ENCODE measurements at places on chromosomes 16 and 17.

DNA sequence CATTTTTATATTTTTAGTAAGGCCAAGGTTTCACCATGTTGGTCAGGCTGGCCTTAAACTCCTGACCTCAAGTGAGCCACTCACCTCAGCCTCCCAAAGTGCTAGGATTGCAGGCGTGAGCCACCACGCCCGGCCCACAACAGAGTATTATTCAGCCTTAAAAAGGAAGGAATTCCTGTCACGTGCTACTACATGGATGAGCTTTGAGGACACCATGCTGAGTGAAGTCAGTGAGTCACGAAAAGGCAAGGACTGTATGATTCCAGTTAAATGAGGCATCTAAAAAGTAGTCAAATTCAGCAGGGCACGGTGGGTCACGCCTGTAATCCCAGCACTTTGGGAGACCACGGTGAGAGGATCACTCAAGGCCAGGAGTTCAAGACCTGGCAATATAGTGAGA is 9.7 kb downstream of the CSF3 start:
- no peak for DNase-seq

DNA sequence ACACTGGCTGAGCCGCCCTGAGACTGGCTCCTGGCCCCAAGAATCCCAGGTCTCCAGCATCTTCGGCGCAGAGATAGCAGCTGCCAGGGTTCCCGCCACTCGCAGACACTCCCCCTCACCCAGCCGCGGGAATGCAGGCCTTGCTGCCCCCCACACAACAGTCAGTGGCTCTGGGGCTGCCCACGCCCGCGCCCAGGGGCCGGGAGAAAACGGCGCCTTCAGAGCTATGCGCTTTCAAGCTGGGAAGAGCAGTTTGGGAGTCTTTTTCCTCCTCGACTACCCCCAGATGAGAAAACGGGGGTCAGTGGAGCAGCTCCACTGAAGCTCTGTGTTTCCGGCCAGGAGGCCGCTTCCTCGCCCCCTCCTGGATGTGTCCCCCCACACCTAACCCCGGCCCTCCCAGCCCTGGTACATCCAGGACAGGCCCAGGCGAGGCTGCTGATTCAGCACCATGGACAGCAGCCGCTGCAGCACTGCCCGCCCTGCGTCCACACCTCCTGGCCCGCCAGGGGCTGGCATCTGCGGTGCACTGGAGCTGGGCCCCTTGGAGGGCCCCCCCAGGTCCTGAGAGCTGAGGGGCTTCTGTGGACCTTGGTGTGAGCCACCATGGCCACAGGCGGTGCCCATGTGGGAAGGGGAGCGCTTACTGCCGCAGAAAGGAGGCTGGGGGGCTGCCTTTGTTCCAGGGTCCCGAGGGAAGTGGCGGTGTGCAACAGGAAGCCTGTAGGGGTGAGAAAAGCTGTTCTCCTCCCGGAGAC is 35.7 kb downstream of the CACNA1H start:
- DNase-seq, result peak; percentile 34

DNA sequence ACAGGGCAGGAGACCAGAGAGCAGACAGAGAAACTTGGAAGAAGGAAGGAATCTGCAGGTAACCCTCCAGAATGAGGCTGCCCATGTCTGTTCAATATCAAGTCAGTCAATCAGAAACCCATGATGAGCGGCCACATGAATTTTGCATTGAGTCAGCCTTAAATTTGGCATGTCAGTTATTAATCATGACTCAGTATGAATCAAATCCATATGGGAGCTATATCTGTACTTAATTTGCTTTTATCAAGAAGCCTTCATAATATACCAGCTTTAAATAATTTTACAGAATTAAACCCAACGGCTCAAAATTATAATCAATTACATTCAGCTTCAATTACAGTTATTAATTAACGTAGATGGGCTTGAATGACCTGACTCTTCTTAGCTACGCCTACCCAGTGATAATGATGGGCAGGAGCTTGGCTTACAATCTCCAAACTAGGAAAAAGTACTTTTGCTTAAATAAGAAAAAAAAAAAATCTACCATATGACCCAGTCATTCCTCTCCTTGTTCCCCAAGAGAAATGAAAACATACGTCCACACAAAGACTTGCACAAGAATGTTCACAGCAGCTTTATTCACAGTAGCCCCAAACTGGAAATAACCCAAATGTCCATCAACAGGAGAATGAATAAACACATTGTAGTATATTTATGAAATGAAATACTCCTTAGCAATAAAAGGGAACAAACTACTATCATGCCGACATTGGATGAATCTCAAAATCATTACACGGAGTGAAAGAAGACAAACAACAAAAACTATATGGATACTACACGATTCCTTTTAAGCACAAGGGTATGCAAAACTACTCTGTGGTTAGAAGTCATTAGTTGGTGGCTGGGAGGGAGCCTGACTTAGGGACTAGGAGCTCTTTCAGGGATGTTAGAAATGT is 48.6 kb downstream of the SLC39A11 start:
- DNase-seq, result no peak

GRCh38 chr16:87297918-87298631 is 19.1 kb downstream of the C16orf95 start:
- DNase-seq, result peak; percentile 50

- no peak for DNase-seq
Observed at GRCh38 chr17:41521574-41522261, 3.0 kb upstream of the KRT15 start.

- no peak for DNase-seq
Observed at GRCh38 chr17:44492706-44493272, 10.4 kb downstream of the GPATCH8 start.

DNA sequence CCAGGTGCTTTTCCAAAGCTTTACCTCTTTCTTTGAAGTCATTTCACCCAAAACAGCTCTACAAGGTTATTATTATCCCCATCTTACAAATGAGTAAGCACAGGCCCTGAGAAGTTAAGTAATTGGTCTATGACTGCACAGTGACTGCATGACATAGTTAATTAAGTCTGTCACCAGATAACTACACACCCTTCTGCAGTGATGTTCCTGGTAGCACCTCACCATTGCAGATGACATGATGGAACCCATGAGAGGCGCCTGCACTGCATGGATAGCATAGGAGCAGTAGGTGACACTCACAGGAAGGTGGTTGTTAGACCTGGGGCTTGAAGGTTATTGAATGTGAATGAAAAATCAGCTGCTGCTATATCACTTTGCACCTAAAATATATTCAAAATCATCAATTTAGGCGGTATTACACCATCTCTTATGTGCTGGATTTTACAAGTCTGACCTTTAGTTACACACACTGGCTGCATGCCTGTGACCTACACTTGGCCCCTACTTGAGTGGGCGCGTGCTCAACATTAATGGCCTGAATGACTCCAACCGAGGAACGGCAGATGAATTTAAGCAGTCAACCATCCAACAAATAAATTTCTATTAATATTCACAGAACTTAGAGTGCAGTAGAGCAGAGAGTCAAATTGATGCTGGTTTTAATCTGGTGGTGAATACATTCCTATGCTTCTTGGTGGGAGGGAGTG is 239.6 kb downstream of the CDH11 start:
- DNase-seq, result no peak

DNA sequence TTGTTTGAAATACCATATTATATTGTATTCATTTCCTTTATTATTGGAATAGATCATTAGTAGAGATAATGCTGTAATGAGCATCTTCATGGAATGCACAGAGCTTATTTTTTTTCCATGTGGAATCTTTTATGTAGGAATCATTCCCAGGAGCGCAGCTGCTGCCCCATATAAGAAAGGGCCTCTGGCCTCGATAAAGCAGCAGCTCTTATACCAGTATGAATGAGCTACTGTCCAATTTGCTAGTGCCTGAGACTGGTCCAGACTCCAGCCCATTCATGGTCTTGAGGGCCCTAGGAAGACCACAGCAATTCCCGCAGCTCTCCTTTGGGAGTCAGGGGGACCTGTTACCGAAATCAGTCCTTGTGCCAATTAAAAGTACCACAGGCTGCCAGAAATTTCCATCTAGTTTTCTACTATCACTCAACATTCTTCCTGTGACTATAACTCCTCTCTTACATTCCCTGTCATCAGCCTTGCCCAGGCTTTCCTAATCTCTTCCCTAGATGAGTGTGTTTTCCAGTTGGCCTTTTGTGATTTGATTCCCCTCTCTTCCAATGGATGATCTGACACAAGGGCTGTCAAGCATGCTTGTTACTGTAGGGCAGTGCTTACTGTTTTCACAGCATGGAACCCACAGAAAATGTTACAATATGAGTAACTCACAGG is 1.9 kb downstream of the ZNF843 start:
- no peak for DNase-seq

DNA sequence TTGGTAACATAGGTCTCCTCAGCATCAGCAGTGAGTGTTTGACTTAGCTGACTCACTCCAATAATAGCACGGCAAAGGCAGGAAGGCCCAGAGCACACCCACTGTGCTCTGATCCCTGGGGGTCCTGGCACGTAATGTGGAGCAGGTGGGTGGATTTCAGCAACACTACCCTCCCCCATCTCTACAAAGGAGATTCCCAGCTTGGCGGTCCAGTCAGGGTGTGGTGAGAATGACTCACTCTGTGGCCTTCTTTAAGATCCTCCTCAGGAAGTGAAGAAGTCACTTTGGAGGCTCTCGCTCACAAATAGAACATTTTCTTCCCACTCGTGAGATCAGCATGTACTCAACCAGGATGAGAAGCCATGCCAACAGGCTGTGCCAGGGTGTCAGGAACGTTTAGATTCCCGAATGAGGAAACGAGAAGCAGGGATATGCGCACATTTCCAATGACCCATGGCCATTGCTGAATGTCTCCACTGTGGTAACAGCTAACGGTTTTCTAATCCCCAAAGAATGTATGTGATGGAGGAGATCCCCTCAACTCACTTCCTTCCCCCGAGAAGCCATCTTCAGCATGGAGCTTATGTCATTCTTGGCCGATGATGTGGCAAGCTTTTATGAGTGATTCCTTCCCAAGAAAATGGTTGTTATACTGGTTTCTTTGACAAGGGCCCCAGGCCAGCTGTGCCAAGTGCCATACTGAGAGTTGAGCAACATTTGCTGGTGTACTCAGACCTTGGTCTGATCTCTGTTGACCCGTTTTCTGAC is 365.2 kb downstream of the C16orf95 start:
- DNase-seq, result no peak

DNA sequence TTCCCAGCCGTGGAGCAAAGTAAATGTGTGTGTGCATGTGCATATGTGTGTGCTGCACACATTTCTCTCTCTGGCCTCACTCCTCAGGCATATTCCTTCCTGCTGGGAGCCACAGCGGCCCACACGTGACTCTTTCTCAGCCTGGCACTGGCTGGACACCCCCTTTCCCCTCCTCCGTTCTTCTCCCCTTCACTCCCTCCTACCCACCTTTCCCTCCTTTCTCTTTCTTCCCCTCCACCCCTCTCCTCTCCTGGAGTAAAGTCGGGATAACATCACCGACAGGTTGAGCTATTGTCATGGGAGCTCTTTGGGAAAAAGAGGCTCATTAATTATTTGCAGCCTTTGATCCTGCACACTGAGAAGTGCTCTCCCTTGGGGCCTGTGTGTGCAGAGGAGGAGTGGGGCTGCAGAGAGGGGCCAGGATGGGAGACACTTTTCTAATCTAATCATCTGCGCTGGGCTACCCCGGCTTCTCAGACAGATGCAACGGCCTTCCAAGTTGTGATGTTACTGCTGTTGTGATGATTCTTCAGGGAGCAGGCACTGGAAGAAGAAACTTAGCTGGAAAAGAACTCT is 126.3 kb upstream of the HSBP1 start:
- DNase-seq, result no peak

DNA sequence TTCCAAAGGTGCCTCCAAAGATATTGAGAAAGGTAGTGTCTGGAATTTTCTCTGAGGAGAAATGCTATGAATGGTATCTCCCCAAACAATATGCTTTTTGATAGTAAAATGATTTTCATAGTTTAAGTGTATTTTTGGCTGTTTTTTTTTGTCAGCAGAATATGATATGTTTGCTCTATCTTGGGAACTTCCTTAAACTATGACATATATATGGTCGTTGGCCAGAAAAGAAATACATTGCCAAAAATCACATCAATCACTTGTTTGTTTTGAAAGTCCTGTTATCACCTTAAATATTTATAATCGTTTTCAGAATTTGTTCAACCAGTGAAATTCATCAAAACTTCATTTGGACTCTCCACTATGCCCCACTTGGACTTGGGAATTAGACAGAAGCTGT is 816.9 kb downstream of the CDH11 start:
- no peak for DNase-seq

DNA sequence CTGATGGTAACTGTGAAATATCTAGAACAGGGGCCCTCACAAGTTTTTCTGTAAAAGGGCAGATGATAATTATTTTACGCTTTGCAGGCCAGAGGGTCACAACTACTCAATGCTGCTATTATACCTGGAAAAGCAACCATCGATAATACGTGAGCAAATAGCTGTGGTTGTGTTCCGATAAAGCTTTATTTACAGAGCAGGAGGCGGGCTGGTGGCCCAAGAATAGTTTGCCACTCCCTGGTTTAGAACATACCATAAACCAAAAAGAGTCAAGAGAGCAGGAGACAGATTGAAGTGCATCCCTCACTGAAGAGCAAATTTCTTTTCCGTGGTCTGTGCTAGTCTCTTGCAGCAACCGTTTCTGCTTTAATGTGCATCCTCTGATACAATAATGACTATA is 77.9 kb upstream of the DYNLRB2 start:
- no peak for DNase-seq

GRCh38 chr17:32015245-32016013 is 8.2 kb downstream of the LRRC37B start:
- DNase-seq, result no peak

DNA sequence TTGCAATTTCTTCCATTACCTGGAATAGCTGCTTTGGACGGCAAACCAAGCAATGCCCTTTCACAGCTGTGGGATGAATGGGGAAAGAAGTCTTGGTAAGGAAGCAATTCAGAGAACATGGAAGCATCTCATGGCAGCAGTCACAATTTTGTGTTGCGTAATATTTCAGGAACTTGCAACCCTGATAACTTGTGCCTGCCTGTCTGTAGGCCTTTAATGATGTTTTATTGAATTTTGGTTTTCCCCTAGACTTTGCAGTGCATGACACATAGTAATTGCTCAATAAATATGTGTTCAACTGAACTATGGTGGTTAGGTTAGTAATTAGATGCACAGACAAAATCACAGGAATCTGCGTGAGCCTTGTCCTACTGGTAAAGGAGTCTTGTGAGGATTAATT is 439.5 kb downstream of the WWOX start:
- DNase-seq, result no peak

- no peak for DNase-seq
Observed at GRCh38 chr16:24349320-24349719, 93.2 kb downstream of the CACNG3 start.

GRCh38 chr16:75957870-75958269 is 231.6 kb upstream of the CPHXL start:
- DNase-seq, result no peak

DNA sequence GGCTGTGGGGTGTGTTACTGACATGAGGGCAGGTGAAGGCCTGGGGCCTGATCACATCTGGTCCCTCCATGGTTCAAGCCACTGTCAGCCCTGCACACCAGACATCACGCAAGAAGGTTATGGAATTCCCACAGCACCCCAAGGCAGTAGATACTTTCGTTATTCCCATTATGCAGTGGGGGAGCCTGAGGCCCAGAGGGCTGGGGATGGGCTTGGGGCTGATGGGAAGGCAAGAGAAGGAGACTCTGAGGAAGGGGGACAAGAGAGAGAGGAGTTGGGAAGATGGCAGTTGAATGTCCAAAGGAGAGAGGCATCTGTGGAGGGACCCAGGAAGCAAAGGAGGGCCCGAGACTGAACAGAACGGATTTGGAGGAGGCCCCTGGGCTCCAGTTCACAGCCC is 34.7 kb downstream of the TRPV2 start:
- no peak for DNase-seq
